GOT3 (cell line): ENCODE measurements at places on chromosomes 6 and 20.

GRCh38 chr6:32803416-32803815 lies 13.4 kb downstream of the HLA-DOB start:
- no peak for DNase-seq

DNA sequence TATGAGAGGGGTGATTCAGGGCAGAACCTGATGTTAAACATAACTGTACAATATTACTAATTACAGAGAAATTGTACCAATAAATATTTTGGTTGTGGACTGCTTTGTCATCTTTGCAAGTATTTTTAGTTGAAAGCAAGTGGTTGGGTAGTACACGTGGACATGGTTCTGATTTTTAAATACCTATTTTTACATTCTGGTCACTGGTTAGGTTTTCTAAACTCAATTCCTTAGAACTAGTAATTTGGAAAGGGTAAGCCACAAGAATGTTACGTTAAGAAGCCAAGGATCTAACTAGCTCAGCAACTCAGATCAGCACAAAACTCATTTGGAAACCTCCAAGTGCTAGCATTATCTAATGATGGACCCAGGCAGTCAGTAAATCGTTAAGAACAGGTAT lies 2.7 kb downstream of the EPB41L2 start:
- no peak for DNase-seq

- no peak for DNase-seq
These were observed 118.0 kb downstream of the GRM1 start for GRCh38 chr6:146146836-146147235.

DNA sequence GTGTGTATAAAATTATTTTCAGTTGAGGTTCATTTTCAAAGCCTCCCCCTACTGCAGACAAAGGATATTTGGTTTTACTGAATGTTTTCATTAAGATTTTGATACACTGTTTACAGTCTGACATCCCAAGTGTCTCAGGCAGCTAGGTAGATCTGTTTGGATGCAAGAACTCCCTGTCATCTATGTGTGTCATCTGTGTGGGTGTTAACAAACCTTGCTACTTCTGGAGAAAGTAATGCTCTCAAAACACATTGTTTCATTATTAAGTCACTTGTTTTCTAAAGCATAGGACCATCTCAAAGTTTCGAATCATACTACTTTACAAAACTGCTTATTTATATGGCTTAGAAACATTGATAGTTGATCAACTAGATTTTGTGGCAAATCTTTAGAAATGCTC lies 114.5 kb upstream of the TMEM170B start:
- DNase-seq: no peak

DNA sequence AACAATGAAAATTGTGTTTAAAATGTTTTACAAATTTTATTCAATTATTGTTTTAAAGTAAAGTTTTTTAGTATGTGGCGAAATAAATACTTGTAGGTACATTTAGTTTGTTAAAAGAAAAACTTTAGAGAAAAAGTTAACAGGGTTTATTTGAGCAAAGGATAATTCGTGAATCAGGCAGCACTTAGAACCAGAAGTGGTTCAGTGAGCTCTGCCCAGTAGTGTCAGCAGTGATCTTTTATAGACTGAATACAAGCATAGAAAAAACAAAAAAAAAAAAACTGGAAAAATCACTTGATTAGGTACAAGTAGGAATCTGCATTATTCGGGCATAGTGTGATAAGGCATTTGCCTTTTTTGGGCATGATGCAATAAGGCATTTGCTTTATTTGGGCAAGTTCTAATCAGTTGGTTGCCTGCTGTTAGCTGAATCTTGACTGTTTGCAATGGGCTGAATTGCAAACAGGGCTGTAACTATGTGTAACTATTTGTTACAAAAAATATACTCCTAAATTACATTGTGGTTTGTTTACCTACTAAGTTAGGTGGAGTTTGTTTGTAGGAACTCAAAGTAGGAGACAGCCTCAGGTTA lies 122.9 kb upstream of the MMS22L start:
- no peak for DNase-seq

DNA sequence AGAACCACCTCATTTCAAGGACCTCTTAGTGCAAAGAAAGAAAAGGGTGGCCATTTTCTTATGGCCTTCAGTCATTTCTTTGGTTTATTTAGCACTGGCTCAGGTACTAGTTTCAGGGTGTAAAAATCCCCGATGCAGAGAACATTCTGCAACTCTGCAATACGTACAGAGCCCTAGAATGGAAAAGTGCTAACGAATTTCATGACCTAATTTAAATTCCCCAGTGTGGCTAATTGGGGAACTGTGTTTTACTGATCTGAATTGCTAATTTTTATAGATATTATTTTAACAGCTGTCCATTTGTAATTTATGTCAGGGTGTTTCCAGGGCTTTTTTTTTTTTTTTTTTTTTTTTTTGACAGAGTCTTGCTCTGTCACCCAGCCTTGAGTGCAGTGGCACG lies 160.7 kb downstream of the UST start:
- no peak for DNase-seq

DNA sequence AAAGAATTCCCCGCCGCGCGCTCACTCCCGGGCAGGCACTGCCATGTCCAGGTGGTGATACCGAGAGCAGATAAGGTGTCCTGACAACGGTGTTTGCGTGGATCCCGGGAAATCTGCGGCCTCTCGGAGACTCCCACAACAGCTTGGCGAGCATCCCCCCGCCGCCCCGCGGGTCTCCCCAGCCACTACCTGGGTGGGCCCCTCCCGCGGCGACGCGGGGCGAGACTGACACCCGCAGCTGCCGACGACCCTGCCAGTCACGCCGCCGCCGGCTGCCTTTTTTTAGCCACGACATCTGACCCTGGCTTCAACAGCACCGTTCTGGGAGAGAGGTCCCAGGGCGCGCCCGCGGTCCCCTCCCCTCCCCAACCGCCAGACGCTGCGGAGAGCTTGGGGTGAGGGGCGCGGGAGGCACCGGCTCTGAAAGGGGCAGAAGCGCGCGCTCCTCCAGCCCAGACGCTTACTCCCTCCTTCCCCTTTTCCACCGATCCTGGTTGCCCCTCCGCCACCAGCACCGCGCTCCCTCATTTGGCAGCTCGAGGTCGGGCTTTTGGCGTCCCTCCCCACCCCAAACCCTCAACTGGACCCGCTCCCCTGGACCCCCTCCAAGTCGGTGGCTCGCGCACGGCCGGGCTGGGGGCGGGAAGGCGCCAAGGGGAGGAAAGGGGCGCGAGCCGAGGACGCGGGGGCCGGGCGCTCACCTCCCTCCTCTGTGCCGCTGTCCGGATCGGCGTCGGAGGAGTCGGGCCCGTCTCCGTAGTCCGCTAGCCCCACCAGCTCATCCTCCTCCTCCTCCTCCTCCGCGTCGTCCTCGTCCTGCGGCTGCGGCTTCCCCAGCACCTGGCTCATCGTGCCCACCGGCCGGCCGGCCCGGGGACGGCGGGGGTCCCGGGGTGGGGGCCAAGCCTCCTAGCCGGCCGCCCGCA lies 665 bp downstream of the RRAGD start:
- no peak for DNase-seq

- no peak for DNase-seq
These were observed 6.4 kb downstream of the AARS2 start for GRCh38 chr6:44306710-44307109.

GRCh38 chr6:44431118-44431725 lies 43.7 kb downstream of the CDC5L start:
- no peak for DNase-seq

DNA sequence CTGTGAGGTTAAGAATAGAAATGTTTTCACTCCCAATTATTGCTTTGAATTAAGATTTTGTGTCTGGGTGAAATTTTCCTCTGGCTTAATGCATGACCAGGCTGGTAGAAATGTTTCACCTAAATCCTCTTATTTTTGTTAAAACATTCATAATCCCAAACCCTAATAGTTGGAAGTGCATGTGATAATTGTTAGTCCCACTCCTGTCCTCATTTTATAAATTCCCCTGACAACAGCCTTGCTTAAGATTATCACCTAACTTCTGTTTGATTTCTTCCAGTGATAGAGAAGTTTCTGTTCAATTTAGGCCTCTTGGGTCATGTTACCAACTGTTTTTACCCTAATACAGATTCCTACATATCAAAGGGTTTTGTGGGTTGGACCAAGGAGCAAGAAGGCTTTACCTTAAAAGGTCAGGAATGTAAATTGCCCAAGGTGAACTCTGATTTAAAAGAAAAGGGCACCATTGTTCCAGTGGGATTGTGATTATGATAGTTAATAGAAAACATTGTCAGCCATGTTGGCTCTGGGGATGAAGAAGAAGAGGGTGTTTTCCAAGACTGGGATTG lies 158.7 kb upstream of the CENPW start:
- DNase-seq: no peak

DNA sequence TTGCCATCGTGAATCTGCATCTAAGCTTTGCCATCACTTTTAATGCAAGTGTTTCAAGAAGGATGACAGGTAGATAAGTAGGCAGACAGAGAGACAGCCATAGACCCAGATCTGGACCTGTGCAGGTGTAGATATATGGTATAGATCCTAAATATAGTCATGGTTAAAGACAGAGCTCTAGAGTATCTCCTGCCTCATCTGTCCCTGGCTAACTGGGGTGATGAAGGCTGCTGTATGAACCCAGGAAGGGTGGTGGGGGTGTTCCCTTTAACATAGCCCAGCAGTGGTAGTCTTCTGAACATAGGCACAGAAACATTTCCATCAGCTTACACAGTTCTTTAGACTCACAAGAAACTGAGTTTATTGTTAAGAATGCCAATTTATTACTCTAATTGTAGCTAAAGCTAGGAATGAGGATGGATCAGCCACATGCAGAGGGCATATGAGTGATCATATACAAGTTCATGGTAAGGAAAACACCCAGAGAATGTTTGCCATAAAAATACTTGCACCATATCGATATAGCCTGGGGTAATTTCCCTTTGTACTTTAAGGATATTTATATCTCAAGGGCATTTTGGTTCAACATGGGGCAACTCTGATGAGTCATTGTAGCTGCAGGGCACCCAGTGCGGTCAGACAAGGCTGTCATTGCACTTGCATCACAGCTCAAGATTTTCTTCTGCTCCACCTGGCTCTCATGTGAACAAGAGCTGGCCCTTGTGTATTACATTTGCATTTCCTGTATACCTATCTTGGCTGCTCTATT lies 587.2 kb downstream of the EPM2A start:
- peak; percentile 43 for DNase-seq

DNA sequence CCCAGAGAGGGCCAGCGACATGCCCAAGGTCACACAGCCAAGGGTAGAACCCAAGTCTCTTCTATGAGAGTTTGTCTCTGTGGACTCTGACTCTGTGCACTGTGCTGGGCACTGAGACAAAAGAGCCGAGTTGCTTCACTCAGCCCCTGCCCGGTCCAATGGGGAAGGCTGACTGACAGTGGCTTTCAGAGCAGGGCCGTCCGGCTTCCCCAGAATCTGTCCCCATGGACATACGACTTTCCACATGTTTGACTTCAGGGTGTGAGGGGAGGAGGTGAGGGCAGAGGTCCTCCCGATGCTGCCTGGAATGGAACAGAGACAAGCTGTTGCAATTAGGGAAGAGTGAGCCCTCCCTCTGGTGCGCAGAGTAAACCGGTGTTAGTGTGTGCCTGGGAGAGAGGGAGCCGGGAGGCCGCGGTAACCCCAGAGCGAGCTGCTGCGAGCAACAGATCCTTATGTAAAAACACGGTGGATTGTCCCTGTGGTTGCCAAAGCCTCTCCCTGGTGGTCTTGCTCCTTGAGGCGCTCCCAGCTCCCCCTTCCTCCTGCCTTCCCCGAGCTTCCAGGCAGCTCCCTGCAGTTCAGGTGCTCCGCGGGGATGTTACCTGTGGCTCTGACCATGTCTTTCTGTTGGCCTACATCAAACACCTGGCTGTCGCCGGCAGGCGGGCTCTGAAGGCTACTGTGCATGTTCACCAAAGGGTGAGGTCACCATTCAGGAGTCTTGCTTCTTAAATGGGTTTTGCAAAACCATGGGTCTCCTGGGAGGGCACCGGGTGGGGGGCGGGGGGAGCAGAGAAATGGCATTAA lies 672 bp downstream of the SIRPA start:
- no peak for DNase-seq

GRCh38 chr6:87297119-87297518 lies 25.3 kb upstream of the SMIM8 start:
- DNase-seq: no peak

DNA sequence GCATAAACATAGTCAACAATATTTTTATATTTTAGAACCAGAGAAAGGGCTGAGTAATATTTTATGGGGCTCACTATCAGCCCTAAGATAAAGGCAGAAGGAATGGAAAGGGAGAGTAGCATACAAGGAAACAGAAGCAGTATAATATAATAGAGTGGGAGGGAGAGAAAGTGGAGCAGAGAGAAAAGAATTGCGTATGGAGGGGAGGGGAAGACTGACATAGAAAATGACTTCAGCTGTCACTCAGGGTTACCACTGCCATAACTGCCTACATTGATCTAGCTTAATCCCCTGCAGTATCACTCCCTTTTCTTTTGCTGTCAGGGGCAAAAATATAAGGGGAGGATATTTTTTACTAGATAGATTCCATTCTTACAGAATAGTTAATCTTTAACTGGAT lies 1133.5 kb upstream of the MAP3K7 start:
- DNase-seq: no peak

DNA sequence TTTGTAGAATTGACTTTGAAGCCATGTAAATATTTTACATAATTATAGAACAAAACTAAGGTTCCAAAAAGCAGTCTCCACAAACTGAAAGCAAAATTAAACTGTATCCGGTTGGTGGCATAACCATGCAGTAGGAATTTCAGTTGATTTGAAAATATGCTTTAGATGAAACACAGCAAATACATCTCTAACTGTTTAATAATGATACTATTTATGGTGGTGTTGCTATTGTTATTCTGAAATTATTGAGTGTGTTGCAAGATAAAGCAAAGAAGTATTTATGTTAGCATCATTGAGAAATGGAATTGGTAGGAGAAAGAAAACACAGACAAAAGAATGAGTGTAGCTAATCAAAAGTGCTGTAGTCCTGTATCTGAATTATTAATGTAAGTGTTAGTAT lies 73.8 kb upstream of the MTHFD1L start:
- no peak for DNase-seq

DNA sequence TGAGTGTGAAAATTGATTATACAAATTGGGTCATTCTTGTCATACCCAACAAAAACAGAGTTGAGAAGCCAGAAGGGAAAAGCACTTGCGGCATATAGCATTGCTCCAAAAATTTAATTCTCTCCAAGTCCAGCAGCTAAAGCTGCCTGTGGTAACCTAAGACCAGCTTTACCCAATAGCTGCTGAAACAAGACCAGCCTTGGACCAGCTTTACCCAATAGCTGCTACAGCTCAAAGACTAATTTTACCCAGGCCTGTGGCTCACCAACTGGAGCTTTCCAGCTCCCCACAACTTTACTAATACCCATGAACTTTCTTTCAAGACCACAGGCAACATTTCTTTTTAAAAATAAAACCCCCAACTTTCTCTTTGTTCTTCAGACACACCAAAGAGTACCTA lies 32.8 kb upstream of the ZNF133 start:
- no peak for DNase-seq

GRCh38 chr20:21862259-21862946 lies 156.9 kb downstream of the PAX1 start:
- DNase-seq: no peak
